Activated naive CD4-positive, alpha-beta T cell treated with anti-CD3 and anti-CD28 coated beads, Interleukin-2, amount 10 ng/mL, durations not matched to agents 7 days and 5 days (primary cell): ENCODE measurements at places on chromosomes 12 and 14.

GRCh38 chr12:76241371-76241770 lies 106.8 kb downstream of the BBS10 start:
- DNase-seq: no peak

DNA sequence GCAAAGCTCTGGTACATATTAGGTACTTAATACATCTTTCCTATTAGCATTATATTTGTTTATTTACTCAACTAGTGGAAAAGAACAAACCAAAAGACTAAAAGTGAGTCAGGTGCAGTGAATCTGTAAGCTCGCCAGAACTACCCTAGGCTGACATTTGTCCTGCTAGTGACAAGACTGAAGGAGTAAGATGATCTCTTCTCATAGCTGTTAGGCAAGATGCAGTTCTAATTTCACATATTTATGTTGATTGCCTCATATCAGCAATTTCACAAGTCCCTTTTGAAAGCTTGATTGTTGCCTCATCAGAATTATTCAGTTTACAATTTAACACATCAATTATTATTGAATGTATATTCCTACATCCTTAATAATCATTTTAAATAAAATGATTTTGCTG lies 293.0 kb upstream of the NAV3 start:
- no peak for DNase-seq

DNA sequence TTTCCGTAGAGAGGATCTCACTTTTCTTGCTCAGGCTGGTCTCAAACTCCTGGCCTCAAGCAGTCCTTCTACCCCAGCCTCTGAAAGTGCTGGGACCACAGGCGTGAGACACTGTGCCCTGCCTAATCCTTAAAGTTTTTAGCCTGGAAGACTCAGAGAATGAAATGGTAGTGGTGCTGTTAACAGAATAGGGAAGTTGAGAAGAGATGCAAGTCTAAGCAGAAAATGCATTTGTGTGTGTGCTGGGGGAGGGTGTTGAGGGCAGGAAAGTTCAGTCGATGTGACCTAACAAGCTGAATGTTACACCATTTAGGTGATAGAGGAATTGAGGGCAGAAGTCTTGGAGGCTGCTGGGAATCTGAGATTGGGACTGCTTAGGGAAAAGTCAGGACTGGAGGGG lies 6.9 kb upstream of the TUBA1A start:
- DNase-seq: no peak

DNA sequence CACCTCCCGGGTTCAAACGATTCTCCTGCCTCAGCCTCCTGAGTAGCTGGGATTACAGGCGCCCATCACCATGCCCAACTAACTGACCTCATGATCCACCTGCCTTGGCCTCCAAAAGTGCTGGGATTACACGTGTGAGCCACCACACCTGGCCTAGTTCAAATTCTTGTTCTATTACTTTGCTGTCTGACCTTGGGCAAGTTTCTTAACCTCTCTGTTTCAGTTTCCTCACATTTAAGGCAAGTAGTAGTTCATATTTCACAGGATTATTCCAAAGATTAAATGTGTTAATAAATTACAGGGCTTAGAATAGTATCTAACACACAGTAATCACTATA lies 10.9 kb downstream of the RXYLT1 start:
- no peak for DNase-seq

DNA sequence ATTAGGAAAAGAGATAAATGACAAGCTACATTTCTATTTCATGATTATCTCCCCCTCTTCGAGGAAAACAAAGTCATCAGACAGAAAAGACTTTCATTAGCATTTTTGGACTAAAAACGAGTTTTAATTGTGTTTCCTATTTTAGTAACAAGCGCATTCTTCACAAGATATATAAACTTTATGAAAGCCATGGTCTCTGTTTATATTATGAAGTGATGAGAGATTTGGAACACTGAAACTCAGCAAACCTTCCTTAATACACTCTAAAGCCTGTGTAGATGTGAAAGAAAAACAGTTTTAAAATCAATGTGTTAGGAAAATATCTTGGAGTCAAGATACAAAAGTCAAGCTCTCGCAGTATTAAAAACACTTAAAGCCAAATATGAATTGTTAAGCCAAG lies 539.1 kb downstream of the LRFN5 start:
- no peak for DNase-seq

DNA sequence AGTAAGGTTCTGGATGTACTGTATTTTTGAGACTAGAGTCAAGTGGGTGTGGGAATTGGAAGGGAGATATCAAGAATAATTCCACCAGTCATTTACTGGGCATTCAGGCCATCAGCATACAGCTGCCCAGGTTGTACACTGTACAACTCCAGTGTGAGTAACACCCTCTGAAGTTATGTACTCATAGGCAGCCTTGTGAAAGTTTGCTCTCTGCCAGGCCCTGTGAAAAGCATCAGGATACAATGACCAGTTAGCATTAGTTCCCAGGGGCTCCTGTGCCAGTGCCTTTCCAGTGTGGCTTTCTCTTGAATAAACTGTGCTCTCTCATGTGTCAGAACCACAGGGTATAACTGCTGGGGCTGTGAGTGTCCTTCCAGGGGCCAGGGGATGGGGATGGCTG lies 89.7 kb downstream of the LGMN start:
- no peak for DNase-seq

DNA sequence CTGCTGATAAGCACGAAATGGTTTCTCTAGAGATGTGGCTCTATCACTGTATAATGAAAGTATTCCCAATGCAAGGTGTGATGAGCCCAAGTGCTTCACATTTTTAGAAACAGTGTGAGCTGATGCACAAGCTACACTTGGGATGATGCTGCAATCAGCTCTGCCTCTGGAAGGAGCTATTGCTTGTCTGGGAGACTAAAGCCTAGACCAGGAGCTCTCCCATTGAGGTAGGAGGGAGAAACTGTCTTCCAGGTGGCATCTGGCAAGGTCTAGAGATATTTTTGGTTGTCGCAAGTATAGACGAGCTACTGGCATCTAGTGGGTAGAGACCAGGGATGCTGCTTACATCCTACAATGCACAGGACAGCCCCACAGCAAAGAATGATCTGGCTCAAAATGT lies 42.0 kb downstream of the HECTD4 start:
- no peak for DNase-seq

DNA sequence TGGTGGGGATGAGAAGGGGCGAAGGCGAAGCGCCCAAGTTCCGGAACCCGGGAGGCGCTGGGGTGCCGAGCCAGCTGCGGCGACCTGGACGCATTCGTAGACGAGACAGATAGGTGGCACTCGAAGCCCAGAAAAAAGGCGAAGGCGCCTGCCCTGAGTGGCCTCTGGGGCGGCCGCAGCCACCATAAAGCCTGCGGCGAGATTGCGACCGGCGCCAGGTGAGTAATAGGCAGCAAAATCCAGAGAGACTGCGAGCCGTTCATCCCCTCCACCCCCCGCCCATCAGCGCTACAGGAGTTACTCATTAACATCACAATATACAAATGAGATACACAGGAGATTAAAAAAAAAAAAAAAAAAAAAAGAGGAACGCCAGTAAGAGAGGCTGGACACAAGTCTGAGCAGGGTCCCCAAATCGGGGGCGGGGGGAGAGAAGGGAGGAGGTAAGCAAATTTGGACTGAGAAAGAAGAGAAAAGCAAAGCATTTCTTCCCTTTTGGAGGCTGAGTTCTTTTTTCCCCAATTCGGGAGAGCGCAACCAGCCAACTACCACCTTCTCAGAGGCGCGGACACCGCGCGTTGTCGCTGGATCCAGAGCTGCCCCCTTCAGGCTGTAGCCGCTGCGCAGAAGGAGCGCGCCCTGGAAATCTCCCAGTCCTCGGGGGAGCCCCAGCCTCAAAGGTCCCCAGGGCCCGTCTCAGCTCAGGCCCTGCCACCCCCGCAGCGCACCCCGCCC lies 15.7 kb downstream of the TBX3 start:
- DNase-seq: no peak

DNA sequence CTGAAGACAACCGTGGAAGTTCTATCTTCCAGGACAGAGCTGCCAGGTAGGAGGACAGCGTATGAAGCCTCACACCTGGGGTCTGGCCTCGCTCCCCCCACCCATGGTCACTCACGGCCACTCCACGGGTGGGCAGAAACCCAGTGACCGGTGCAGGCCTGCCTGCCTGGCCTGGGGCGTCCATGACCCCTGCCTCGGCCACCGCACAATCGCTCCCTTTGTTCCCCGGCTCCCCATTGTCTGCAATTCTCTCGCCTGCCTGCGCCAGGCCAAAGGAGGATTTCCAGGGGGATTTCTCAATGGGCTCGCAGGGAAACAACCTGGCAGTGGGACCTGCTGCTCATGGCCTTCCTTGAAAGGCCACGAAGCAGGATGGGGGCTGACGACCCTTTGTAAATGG lies 22.6 kb downstream of the CCDC85C start:
- no peak for DNase-seq
